Hematopoietic multipotent progenitor cell treated with erythropoietin and hydrocortisone succinate and interleukin-3 and kit ligand, for 6 days (in vitro differentiated cells): ENCODE measurements at places on chromosomes 6 and 20.

GRCh38 chr6:100504786-100505737, 40.3 kb upstream of the SIM1 start:
- no peak for DNase-seq

DNA sequence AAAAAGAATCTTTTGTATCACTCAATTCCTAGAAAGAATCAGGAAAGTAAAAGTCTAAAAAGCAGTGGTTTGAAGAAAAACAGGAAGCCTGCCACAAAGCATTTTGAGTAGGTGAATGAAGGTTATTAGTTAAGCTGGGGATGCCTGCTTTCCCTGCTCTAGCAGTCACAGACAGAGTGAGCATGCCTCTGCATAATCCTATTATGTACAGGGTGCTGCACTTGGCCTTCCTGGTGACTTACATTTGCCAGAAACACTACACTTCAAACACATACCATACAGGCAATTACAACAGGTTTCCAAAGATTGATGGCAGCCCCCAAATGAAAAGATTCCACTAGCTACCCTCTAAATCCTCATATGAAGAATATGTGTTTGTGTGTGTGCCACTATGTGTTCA, 130.8 kb downstream of the TPBG start:
- DNase-seq: no peak

- no peak for DNase-seq
Measured at GRCh38 chr6:148765898-148766808, 19.3 kb downstream of the UST start.

DNA sequence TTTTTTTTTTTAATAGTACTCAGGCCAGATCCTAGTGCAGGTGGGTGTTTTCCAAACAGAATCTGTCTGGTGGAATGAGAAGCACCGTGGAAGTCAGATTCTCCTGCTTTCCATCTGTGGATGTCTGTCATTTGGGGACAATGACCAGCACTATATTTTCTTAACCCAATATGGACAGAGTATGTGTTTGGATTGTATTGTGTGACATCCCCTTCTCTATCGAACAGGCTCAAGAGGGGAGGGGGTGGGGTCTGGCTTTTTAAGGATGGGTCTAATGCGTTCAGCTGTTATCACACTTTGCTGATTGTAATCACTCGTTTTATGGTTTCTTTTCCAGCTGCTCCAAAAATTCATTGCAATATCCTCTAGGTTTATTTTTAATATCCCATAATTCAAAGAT, 197.5 kb upstream of the CEP162 start:
- DNase-seq: no peak

DNA sequence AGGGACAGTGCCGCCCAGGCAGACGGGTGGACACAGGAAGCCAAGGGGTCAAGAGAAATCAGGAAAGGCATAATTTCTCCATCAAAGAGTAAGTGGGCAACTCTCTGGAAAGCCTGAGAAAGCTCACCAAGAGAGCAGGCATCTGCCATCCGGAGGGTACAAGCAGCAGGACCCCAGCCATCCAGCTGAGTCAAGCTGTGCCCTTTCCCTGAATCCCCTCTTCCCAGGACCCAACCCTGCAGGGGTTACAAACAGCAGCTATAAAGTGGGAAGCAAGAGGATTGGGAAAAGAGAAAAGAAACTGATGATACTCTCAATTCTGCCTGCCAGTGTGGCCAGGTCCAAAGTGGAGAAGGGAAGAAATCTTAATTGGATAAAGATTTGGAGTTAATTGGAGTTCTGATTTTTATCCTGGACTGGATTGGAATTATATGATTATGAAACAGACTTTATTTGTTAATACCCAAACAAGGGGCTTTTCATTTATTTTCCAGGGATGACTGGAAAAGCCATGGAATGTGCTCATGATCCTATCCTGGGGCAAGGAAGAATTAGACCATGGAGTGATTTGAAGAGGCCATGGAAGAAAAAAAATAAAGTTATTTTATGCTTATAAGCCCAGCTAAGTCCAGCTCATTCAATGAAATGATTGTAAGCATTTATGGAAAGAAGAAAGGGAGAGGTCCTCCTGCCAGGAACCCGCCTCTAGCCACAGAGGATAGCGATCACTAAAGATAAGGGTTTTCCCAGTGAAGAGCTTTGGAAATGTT, 34.9 kb downstream of the NHLRC1 start:
- DNase-seq: no peak

DNA sequence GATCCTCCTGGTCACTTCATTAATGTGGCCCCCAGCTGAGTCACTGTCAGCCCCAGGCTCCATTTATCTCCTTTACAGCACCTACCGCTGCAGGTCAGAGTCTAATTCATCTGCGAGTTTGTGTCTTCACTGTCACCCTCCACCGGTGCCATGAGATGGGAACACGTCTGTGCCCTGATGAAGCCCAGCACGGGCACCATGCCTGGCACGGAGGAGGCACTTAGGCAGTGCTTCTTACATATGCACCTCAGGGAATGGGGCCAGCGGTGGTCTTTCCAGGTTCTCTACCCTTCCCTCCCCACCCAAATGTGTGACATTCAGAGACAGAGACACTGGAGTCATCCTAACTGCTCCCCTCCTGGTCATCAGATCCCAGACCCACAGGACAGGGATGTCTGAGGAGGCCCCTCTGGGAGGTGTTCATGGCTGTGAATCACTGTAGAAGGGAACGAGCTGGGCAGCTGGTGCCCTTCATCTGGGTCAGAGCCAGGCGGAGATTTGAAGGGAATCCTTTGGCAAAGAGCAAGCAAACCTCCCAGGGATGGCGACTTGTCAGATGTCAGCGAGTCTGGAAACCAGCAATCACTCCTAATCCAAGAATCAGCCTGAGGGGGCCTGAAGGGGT, 364.6 kb downstream of the PREX1 start:
- DNase-seq: no peak

GRCh38 chr6:3517350-3517749, 60.5 kb upstream of the SLC22A23 start:
- DNase-seq: no peak

DNA sequence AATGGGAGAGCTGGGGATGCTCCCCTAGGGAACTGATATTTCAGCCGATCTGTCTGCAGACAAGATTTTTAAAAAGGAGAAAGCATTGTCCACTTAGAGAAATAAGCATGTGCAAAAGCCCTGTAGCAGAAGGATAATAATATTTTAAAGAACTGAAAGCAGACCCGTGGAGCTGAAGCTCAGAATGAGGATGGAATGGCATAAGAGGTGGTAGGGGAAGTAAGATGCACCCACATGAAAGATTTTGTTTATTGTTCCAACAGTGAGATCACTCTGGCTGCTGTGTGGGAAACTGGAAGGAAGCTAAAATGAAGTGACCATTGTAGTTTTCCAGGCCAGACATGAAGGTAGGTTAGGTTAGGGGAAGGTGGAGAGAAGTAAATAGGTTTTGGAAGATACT, 266.4 kb upstream of the PRDM1 start:
- no peak for DNase-seq

DNA sequence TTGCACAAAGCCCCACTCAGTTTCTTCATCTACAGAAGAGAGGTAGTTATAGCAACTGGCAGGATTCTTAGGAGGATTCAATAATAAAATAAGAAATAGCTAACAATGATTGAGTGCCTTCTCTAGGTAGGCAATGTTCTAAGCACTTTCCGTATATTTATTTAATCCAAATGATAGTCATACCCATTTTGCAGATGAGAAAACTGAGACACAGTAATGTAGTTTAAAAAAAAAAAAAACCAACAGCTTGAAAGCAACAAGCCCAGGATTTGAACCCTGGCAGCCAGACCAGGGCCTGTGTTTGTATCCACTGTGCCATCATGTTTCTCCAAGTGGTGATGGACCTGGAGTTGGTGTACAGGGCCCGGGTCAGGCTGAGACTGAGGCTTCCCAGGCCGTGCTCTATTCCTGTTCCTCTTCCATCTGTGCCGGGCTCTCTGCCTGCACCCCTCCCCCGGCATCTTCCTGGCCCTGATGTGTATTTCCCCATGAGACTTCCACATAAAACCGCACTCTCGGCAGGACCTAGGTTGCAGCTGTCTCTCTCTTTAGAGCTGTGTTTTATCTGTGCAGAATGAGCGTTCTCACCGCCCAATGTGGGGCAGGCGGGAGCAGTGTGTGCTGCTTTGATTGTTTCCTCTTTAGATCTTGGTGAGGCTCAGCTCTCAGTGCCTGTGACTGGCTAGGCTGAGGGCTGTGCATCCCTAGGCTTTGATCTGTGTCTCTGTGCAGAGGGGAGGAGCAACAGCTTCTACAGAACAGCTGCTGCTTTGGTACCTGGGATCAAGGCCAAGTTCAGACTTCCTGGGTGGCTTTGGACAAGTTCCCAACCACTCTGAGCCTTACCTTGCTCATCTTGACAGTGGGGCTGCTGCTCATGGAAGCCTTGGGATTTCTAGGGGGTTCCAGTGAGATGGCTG, 49.5 kb downstream of the TOX2 start:
- peak; percentile 43 for DNase-seq

GRCh38 chr20:17896193-17896723, 72.3 kb downstream of the SNX5 start:
- DNase-seq: peak; percentile 26

DNA sequence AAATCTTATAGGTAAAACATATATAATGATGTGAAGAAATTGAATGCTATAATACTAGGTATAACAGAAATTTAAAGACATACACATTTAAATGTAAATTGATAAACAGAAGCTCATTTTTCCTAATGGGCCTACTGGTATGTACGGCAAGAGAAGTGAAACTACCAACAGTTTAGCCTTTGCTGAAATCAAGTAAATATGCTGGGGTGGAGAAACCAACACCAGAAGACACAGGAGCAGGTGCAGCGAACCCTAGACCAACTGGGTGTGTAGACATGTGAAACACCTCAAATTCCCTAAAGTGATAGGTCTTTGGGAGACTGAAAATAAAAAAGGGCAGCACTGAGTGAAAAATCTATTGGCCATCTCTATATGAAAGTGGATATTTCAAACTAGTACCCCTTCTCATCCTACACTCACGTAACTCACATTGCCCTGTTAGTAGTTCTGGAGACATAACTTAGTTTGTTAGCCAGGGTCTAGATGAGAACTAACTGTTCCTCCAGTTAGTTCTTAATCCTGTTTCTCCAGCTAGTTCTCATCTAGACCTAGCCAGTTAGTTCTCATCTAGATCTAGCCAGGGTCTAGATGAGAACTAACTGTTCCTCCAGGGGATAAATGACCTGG, 53.1 kb downstream of the SLC35D3 start:
- no peak for DNase-seq

GRCh38 chr6:75550544-75551167, 51.0 kb upstream of the SENP6 start:
- DNase-seq: no peak

DNA sequence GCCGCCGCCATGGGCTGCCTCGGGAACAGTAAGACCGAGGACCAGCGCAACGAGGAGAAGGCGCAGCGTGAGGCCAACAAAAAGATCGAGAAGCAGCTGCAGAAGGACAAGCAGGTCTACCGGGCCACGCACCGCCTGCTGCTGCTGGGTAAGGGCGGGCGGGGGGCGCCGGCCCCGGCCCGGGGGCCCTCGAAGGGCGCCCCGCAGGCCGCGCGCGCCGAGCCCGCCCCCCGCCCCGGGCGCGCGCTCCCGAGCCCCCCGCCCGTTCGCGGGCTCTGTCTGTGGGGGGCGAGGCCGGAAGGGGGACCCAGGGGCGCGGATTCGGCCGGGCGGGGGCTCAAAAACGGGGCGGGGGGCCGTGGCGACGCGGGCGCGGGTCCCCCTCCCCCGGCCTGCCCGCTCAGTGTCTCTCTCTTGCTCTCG, 39.2 kb downstream of the GNAS start:
- DNase-seq: peak; percentile 53

DNA sequence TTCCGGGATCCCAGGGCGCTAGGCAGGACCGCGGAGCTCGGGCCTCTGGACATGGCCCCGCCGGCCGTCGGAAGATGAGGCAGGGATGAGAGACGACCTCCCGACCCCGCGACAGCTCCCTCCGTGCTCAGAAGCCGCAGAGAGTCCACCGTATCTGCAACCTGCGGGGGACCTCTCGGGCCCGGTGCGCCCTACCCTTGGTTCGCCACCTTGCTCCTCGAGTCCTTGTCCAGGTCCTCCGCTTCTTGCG, 301 bp downstream of the PPP1R3D start:
- DNase-seq: peak; percentile 44

DNA sequence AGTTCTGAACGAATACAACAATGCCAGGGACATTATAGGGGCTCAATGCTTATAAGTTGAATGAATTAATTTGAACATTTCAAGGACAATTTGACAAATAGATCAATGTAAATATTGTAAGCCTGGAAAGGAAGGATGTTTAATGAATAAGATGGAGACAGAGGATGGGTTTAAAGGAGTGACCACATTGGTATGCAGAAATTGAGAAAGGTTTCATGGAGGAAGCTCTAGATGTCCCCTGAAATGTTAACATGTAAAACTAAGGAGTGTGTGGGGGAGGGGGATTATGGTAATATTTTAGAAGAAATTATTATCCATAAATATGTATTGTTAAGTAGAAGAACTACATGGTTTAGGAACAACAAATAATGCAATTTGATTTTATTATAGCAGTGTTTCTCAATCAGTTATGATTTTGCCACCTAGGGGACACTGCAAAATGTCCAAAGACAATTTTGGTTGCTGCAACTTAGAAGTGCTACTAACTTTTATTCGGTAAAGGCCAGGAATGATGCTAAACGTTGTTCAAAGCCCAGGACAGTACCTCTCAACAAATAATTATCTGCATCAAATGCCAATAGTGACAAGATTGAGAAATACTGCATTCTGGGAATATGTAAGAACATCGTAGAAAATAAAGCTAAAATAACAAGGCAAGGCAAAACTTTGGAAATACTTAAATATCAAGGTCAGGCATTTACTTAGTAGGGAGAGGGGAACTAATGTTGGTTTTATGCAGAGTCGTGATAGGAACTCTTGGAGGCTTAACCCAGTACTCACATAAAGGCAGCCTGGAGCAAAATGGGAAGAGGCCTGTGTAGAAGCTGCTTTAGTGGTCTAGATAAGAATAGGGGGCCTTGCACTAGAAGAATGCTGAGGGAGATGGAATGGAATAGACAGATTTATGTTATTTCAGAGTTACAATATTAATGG, 686.9 kb upstream of the CITED2 start:
- no peak for DNase-seq

- peak; percentile 10 for DNase-seq
Measured at GRCh38 chr6:44561832-44562665, 174.5 kb downstream of the CDC5L start.

DNA sequence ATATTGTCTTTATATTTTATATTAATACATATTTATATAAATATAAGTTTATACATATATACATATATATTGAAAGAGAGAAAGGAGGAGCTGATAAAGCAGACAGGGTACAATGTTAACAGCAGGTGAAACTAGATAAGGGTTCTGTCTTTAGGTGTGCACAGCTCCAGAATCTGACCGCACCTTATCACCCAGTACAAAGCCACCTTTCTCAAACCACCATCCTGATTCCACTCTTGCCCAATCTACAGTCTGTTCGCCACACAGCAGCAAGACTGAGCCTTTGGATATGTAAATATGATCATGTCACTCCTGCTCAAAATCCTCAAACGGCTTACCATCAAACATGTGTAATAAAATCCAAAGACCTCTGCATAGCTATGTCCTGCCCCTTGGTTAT, 34.7 kb upstream of the ASCC3 start:
- DNase-seq: peak; percentile 26

GRCh38 chr20:22700367-22700766, 116.0 kb upstream of the FOXA2 start:
- DNase-seq: no peak

GRCh38 chr6:156638581-156638980, 138.6 kb upstream of the ARID1B start:
- DNase-seq: no peak
